Hepatocyte (in vitro differentiated cells): ENCODE measurements at places on chromosomes 16 and 17. TPM values are rescaled to one million over a fixed set of nuclear protein-coding genes. Genes with fewer than 3 reads are reported as not detected.
A peak's percentile ranks its signal among the peaks of the same experiment; 100 is the strongest.

- peaks cover 23% of the 10 kb centered on the region for H3K4me1 ChIP-seq
- no peaks in the 10 kb centered on the region for H3K36me3 ChIP-seq
- no peak for DNase-seq
These were observed 1.8 kb upstream of the CISD3 start for GRCh38 chr17:38728290-38728831.

DNA sequence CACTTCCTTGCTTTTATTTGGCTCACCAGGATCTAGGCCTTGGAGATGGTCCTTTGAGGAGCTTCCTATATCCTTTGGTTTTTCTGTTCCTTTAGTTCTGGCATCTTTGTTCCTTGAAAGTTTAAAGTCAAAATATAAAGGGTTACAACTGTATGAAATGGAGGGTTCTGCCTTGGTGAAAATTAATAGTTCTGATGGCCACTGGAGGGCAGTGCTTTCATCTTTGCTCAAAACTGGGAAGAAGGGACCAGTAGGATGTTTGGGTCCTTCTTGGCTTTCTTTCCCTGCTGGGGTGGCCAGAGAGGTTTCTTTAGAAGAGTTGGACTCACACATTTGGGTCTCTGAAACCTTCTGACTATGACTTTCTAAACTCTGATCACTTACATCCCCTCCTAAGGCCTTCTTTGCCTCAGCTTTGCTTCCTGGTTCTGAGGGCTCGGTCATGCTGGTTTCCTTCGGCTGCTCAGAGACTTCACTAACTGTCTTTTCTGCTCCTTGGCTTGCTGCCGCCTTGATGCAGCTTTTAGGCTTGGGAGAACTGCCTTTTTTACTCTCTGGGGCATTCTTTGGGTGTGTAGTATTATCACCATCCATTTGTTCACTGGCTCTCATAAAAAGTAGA lies 10.9 kb upstream of the ITGA2B start:
- no peak for DNase-seq
- no peaks in the 10 kb centered on the region for H3K36me3 ChIP-seq
- no peaks in the 10 kb centered on the region for H3K4me1 ChIP-seq
- no peaks in the 10 kb centered on the region for H3K27me3 ChIP-seq
- no peak overlapping the region for H3K4me3 ChIP-seq

The DPEP1 gene
- 48.3 and 52.9 TPM in 2 replicates for total RNA-seq

DNA sequence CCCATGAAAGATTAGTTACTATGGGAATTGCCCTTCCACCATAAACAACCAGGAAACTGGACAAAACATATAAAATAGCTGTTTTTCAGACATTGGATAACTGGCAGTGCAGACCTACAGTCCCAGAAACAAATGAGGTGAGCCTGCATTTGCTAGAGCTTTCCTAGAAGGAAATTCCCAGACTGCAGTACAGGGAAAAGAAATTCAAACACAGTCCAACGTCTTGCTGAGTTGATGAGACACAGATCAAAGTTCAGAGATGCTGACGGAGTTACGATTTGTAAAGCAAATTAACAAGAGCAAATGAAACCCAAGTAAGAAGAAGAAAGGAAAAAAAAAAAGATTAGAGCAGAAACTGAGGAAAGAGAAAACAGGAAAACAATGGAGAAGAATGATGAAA lies 41.3 kb upstream of the MNT start:
- H3K27ac ChIP-seq = peak overlapping the region; percentile 87
- H3K4me3 ChIP-seq = no peak overlapping the region
- no peaks in the 10 kb centered on the region for H3K4me1 ChIP-seq
- no peaks in the 10 kb centered on the region for H3K27me3 ChIP-seq
- peak; percentile 54 for DNase-seq

- H3K4me3 ChIP-seq = no peak overlapping the region
- no peaks in the 10 kb centered on the region for H3K36me3 ChIP-seq
- no peak overlapping the region for H3K27ac ChIP-seq
- no peaks in the 10 kb centered on the region for H3K27me3 ChIP-seq
- no peak for DNase-seq
These were observed 30.1 kb upstream of the GAA start for GRCh38 chr17:80071116-80071841.

The CTRB2 gene
- not detected in 2 replicates for total RNA-seq
